ENCODE measurements at places on chromosomes 5 and 9.

DNA sequence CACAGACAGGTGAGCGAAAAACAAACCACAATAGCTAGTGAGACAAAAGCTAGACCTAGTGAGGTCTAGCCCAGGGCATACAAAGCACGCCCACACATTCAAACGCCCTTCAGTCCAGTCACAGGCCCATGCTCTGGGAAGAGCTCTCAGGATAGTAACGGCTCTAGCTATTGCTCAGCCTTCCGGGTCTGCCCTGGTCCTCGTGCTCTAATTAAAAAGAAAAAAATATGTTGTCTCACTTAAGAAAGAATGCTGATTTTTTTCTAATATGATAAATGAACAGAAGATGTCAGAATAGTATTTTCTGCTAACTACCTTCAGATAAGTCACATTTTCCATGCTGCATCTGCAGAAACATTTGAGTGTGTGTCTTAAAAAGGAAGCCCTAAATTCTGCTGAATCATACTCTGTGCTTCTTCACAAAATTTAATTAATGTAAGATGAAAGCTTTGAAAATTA is 94.5 kb downstream of the PLPP1 start:
- no peak for DNase-seq

GRCh38 chr5:79518718-79519117 is 4.8 kb upstream of the HOMER1 start:
- DNase-seq: no peak

DNA sequence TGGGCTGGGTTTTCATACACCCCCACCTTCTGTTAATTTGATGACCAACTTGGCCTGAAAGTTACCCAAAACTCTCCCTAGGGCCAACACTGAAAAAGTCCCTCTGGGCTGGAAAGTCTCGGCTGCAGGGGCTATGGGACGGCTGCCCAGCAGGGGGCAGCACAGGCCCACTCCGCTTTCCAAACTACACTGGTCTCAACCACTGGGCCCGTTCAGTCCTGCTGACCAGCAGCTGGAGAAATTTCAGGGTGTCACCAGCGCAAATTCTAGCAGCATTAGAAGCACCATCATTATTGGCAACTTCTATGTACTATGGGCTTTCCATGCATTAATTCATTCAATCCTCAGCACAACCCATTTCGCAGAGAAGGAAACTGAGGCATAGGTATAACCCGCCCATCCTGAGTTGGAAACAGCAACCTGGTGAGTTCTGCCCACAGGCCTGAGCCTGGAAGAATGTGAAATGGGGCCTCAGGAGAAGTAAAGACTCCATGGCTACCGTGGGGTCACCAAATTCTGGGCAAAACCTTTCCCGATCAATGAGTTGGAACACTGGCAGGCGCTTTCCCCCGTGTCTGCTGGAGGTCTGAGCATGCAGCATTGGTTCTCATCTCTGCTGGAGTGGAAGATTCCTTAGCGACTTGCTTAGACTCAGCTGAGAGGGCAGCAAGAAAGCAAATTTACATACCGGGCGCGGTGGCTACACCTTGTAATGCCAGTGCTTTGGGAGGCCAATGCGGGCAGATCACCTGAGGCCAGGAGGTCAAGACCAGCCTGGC is 9.7 kb downstream of the ORM2 start:
- DNase-seq: peak; percentile 12

- DNase-seq: no peak
These were observed at the start of gene MARCHF11 for GRCh38 chr5:16179511-16179935. MARCHF11 (minus strand) TSS chr5:16179791; CDS start chr5:16179575, 216 bp downstream.

- no peak for DNase-seq
These were observed at the start of gene OR2S2 for GRCh38 chr9:35958104-35958837. OR2S2 (minus strand) TSS chr9:35958154; CDS start chr9:35958098, 56 bp downstream.

DNA sequence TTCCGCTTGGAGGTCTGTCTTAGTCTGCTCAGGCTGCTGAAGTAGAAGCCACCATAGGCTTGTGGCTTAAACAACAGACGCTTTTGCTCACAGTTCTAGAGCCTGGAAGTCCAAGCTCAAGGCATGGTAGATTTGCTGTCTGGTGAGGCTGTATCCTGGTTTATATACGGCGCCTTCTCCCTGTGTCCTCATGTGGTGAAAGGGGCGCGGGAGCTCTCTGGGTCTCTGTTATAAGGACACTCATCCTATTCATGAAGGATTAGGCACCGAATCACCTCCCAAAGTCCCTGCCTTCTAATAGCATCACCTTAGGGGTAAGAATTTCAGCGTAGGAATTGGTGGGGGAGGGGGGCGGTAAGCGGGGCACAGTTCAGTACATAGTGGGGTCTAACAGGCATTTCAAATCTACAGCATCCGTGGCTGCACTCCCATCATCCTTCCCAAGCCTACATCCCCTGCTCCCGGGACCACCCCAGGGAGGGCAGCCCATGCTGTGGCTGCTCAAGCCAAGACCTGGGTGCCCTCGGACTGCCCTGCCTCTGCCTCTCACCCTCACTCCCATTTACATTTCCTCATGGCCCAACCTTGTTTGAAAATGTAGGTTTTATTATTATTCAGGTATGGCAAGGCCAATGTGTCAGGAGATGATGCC is 15.1 kb upstream of the LPCAT1 start:
- DNase-seq: no peak

DNA sequence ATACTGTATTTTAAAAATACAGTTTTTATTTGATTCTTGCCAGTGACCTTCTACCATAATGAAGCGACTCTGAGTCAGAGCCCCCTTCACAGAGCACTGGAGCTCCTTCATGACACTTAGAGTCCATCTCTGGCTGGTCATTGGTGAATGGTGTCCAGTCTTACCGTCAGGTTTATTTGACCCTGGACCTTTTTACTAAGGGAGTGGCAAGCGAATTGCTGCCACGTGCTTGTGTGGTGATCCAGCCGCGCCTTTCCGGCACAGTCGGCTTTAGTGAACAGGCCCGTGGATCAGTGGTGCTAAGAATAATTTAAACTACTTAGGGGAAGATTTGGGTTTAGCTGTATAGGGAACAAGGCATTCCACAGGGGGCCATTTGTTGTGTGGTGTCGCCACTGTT is 48.5 kb downstream of the PRRC2B start:
- no peak for DNase-seq

- no peak for DNase-seq
These were observed 15.9 kb upstream of the MOB3B start for GRCh38 chr9:27545471-27545870.

- DNase-seq: no peak
These were observed 179.5 kb downstream of the MARCHF11 start for GRCh38 chr5:16000056-16000455.

DNA sequence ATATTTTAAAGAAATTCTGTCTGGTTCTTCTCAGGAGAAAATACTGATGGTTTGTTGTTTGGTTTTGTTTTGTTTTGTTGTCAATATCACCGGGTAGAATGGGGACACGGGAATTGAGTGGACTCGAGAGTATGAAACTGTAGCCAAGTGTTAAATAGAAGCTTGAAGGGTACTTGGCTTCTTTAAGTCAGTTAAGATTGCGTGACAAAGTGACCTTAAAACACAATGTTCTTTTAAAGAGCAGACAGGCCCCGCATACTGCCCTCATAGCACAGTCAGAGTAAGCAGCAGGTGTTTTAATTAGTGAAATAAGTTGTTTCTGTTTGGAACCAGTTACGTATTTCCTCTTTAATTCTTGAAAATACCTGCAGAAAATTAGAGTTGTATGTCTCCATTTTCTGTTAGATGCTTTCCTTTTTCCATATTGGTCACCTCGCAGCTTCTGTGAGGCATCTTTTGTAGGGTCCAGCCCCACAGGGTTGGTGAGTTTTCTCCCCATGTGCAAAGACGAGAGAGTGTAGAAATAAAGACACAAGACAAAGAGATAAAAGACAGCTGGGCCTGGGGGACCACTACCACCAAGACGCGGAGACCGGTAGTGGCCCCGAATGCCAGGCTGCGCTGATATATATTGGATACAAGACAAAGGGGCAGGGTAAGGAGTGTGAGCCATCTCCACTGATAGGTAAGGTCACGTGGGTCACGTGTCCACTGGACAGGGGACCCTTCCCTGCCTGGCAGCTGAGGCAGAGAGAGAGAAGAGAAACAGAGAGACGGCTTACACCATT is 9.6 kb downstream of the TRIP13 start:
- DNase-seq: no peak

GRCh38 chr5:149680810-149681221 is 49.3 kb upstream of the PPARGC1B start:
- DNase-seq: no peak

- DNase-seq: no peak
These were observed 43.3 kb downstream of the SLC28A3 start for GRCh38 chr9:84297162-84297821.

- no peak for DNase-seq
These were observed 59.4 kb upstream of the SIMC1 start for GRCh38 chr5:176178789-176179188.

DNA sequence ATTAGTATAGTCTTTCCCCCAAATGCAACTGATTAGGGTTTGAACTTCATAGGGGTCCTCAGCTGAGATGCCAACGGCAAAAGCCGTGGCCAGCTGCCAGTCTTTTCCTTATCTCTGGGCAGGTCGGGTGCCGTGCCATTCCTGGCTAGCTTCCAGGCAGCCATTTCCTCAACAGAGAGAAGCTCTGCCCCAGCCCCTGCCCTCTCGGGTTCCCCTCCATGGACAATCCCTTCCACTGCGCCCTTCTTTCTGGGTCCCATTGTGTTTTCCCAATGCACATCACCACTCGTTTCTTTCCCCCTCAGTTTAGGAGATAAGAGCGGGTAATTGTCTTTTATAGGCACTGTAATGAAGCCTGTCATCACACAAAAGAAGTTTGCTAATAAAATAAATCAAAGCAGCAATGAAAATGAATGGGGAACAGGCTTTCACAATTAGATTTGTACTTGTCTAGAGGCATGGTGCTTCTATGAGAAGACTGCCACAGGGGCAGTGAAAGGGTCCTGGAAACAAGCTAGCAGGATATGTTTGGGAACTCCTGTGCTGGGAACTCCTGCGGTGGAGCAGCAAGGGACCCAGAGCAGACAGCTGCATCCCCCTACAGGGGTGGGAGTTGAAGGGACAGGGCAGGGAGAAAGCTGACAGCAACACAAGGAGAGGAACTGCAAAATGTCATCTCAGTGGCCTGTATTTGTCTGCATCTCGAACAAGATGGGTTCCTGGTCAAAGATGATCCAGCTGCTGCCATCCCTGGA is 48.0 kb upstream of the SAP30L start:
- no peak for DNase-seq

DNA sequence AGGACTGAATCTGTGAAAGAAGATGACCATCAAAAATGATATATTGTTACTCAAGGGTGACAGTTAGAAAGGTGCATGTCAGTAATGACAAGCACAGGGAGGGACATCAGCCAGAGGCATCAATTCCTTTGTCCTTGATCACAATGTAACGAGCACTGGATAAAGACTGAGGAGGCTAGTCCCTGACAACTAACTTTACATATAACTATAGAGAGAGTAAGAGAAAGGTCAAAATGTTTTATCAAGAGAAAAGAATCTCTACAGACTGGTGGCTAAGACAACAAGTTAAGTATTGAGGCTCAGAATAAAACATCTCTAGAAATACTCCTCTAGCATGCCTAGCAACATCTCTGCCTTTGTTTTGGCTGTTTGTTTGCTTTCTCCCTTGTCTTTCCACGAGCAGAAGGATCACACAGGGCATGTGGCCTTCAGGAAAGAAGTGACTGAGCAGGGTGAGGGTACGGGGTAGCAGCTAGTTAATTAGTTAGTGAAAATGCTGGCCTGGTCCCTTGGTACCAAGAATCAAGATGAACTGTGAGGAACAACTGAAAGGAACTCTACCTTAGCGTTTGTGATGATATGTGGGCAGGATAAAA is 724.1 kb upstream of the MEF2C start:
- DNase-seq: no peak

DNA sequence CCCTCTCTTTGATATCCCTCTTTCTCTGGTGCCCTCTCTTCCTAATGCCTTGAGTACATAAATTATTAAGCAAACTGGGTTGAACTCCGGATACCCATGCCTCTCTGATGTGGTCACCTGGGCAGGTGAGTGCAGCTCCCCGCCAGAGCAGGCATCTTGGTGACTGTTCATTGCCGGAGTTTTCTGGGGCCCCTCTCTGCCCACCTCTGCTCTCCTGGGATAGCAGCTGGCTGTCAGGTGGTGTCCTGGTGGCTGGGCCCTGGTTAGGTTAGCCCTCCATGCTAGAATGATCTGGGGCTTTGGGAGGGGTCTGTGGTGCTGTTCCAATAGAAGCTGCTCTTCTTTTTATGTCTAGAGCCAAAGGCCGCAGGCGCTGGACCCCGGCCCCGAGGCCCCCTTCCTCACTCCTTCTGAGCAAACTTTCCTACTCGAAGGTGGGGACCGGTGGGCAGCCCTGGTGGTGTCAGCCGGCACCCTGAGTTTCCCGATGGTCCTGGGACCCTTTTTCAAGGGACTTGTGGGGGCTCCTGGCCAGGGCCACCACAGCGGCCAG is 4.9 kb upstream of the SCGB3A1 start:
- DNase-seq: no peak

GRCh38 chr9:83285445-83286225 is 222.7 kb upstream of the RASEF start:
- no peak for DNase-seq

DNA sequence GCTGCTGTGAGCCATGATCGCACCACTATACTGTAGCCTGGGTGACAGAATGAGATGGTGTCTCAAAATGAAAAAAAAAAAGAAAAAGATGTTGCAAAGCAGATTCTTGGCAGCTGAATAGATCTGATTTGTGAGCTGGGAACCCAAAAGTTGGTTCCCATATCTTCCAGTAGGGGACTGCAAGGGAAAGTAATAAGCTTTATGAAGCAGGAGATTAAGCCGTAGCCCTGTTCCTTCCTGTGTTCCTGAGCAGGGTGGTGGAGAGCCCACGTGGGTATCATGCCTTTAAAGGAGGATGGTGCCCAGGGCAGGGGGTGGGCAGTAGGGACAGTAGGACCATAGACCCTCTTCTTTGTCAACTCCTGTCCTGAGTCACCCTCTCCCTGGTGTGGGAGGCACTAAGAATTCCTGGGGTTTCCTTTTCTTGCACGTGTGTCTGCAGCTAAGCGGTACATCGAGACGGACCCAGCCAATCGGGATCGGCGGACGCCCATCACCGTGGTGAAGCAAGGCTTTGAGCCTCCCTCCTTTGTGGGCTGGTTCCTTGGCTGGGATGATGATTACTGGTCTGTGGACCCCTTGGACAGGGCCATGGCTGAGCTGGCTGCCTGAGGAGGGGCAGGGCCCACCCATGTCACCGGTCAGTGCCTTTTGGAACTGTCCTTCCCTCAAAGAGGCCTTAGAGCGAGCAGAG is 37.9 kb downstream of the STOM start:
- no peak for DNase-seq

GRCh38 chr9:68427216-68427977 is 71.0 kb downstream of the PGM5 start:
- DNase-seq: no peak

- DNase-seq: no peak
These were observed 6.2 kb downstream of the ZBED3 start for GRCh38 chr5:77080905-77081304.

DNA sequence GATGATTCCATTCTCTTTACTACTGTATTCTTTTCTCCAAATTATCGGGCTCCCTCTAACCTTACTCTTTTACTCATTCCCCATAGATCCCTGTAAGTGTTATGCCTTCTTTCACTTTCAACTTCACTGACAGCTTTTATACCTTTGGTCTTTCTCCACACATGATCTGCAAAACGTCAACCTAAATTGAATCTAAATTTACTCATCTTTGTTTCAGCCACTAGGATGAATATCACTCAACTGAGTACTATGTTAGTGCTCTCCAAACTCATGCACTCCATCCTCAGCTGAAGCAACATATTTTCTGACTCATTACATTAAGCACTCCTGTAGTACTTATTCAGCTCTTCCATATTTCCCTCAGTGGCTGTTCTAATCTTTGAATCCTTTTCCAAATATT is 133.4 kb downstream of the ADAMTS19 start:
- no peak for DNase-seq

- no peak for DNase-seq
These were observed 352.2 kb downstream of the SLIT3 start for GRCh38 chr5:168948746-168949145.

GRCh38 chr5:173235499-173236394 is 741 bp upstream of the NKX2-5 start:
- DNase-seq: no peak
